ENCODE measurements at places on chromosomes 6 and 20. TPM values are rescaled to one million over a fixed set of nuclear protein-coding genes. Genes with fewer than 3 reads are reported as not detected.

Gene SLC22A16
- 0.42 TPM for total RNA-seq

Gene INSM1
- total RNA-seq = 0.08 TPM

Gene RANBP9
- total RNA-seq = 35.0 TPM

Gene MYH7B
- 204 TPM for total RNA-seq

GRCh38 chr6:46821458-46821881 lies 28.3 kb downstream of the MEP1A start:
- no peaks in the 10 kb centered on the region for H3K36me3 ChIP-seq
- H3K27me3 ChIP-seq = no peaks in the 10 kb centered on the region
- H3K4me3 ChIP-seq = no peak overlapping the region

DNA sequence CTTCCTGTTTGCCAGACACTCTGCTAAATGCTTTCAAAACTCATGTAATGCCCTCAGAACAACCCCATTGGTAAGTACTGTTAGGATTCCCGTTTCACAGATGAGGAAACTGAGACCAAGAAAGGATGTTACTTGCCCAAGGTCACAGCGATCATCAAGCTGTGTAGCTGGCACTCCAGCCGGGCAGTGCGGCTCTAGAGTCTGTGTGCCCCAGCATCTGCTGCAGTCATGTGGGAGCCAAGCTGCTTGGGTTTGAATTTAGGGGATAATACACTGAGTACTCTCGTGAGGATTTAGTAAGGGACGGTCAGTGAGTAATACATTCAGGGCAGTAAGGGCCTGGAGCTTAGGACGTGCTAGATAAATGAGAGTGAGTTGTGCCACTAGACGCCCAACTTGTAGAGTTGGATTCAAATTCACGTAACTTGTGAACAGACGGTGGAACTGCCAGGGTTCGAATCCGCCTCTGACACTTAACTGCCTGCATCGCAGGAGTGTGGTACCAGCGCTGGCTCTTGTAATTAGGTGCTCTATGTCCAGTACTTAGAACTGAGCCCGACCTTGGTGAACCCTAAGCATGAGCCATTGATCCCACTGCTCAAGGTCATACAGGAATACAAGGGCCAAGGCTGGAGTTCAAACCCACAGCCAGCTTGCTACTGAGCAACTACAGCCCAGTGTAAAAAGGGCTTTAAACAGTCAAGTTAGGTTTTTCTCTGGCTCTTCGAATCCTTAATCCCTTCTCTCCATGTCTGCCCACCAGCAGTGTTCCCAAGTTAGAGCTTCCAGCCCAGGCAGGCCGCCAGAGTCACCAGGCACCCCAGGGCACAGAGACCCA lies 70.2 kb downstream of the EYA2 start:
- H3K27ac ChIP-seq = no peak overlapping the region
- no peaks in the 10 kb centered on the region for H3K4me1 ChIP-seq
- H3K4me3 ChIP-seq = no peak overlapping the region
- H3K36me3 ChIP-seq = no peaks in the 10 kb centered on the region
- no peak for DNase-seq
- no peaks in the 10 kb centered on the region for H3K27me3 ChIP-seq
